ENCODE measurements at places on chromosomes 4 and X.

- DNase-seq = no peak
Measured at GRCh38 chr4:125781651-125782050, 466.9 kb downstream of the FAT4 start.

DNA sequence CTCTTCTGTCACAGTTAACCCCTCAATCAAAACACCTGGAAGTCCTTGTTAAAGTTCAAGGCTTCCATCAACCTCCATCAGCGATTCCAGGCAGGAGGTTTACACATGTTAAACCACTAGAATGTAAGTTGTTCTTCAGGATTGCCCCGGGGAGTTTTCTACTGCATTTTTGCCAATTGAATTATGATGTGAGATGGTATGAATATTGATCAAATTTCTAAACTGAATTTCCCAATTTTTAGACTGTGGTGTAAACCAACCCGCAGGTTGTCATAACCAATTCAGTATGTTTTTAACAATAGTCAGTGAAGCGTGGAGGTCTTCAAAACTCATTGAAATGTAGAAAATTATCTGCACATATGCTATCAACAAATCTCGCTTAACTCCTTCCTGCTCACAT is 21.2 kb upstream of the TENM3 start:
- DNase-seq = no peak

DNA sequence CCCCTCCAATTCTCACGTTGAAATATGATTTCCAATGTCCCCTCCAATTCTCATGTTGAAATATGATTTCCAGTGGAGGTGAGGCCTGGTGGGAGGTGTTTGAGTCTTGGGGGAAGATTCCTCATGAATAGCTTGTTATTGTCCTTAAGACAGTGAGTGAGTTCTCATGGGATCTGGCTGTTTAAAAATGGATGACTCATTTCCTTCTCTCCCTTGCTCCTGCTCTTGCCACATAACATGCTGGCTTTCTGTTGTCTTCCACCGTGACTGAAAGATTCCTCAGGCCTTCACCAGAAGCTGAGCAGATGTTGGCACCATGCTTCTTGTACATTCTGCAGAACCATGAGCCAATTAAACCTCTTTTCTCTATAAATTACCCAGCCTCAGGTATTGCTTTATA is 346.8 kb upstream of the TECRL start:
- DNase-seq = no peak

GRCh38 chrX:108601276-108601675 is 135.1 kb downstream of the IRS4 start:
- DNase-seq = no peak

- DNase-seq = no peak
Measured at GRCh38 chr4:34309383-34309906, 1934.9 kb downstream of the ARAP2 start.

Data from CD4-positive, alpha-beta T cell treated with Interleukin-4 for 4 hours (primary cell).